ENCODE measurements at places on chromosomes 16 and 17. TPM values are rescaled to one million over a fixed set of nuclear protein-coding genes. Genes with fewer than 3 reads are reported as not detected.
A peak's percentile ranks its signal among the peaks of the same experiment; 100 is the strongest.

DNA sequence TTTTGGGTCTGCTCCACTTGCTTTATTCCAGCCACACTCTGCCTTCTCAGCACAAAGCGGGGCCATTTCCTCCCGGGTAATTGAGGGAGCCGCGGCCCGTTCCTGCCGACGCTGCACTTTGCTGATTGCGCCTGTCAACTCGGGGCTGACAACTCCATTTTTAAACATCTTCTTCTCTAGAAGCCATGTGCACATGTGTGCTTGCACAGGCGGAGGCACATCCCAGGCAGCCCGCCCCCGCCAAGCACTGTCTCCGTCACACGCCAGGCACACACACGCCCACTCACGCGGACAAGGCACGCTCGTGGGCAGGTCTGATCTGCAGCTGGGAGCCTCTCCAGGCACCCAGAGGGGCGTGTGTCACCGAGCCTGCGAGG, 63.2 kb downstream of the ENGASE start:
- DNase-seq, result no peak

Gene C1QL1
- total RNA-seq, result 0.58 TPM

Gene CCL14
- total RNA-seq, result 2.3 TPM

DNA sequence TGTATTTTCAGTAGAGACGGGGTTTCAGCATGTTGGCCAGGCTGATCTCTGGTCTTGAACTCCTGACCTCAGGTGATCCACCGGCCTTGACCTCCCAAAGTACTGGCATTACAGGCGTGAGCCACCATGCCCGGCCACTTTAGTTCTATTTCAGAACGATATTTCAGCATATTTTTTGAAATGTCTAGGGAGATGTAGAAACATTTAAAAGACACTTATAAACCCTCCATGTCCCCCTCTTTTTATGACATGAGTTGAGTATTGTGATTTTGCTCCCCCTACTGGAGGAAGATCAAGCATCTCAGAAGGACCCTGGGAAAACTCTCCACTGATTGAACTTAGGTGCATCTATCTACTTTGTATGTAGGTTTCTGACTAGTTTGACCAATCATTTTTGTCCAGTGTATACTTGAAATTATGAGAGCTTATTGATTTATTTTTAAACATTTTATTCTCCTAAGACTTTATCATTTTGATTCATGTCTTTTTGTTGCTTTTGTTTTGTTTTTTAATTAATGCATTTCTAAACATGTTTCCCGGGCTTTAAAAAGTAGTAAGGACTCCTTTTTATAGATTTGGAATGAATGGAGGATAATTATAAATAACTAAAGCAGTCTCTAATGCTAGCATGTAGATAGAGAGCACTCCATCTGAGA, 105.1 kb downstream of the CHD9 start:
- no peak for DNase-seq

DNA sequence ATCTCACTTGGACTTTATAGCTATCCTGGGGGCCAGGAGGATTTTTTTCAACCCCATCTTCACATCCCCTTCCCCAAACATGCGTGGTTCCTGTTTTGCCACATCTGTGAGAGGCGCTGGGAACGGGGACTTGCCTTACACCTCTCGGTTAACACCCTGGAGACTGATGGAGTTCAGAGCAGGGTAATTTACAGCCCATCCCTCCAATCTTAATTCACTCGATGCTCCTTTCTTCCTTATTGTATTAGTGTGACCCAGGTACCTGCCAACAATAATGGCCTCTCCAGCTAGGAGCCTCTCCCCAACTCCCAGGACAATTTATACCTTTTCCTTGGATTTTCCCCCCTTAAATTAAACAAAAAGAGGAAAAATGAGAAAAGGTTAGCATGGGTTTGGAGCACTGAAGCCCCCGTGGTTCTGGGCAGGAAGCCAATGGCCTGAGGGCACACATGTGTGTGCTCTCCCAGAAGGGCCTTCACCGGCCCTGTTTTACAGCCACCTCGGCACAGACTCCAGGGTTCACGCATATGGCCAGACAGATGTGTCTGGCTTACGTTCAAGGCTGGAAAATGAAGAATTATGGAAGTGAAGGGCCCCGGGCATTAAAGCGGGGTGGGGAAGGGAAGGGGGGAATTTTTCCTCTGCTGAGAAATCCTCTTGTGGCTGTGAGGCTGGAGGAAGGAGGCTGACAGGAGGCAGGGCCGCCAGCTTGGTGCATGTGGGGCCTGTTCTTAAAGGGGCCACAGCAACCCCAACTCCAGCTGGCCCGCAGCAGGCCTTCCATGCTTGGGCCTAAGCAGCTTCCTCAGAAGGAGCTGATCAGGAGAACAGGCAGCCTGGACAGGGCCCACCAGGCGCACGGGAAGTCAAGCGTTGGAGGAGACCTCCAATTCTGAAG, 21.4 kb downstream of the HIC1 start:
- no peak for DNase-seq

- peak; percentile 35 for DNase-seq
Observed at GRCh38 chr16:11914210-11915113, 1.3 kb downstream of the GSPT1 start.

GRCh38 chr17:82023447-82024241, 539 bp downstream of the LRRC45 start:
- no peak for DNase-seq

DNA sequence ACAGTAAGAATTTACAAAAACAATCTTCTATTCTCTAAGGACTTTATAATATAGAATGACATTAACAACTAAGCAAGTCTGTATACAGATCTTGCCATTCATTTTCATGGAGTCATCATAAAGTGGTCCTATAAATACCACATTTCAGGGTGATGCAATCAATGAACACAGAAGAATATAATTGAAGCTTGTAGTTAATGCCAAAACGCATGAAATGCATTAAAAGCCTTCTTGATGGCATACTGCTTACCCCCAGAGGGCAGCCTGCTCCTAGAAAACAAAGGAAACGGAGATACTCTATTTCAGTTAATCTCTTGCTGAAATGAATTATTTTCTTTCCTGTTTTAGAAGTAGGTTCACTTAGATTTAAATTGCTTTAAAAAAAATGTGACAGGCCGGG, 45.2 kb upstream of the STAC2 start:
- no peak for DNase-seq

Gene PIEZO1
- total RNA-seq, result 118 TPM

DNA sequence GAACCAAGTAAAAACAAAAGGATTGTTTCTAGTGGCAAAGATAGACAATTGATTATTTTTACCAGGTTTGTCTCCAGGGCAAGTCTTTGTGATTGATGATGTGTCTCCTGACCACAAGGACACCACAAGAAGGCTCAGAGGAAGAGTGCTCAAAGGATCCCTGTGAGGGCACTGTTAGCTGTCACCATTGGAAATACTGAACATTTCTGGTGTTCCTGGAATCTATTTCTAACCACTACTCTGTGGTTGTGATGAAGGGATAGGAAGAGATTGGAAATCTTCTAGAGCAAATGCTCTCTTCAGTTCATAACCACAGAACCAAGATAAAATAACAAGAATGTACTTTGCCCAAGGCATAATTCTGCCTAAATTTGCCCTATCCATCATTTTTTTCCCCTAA, 15.3 kb downstream of the RNF43 start:
- no peak for DNase-seq

Gene ASGR2
- not detected for total RNA-seq

- no peak for DNase-seq
Observed at GRCh38 chr16:4175849-4176248, 59.6 kb upstream of the ADCY9 start.

DNA sequence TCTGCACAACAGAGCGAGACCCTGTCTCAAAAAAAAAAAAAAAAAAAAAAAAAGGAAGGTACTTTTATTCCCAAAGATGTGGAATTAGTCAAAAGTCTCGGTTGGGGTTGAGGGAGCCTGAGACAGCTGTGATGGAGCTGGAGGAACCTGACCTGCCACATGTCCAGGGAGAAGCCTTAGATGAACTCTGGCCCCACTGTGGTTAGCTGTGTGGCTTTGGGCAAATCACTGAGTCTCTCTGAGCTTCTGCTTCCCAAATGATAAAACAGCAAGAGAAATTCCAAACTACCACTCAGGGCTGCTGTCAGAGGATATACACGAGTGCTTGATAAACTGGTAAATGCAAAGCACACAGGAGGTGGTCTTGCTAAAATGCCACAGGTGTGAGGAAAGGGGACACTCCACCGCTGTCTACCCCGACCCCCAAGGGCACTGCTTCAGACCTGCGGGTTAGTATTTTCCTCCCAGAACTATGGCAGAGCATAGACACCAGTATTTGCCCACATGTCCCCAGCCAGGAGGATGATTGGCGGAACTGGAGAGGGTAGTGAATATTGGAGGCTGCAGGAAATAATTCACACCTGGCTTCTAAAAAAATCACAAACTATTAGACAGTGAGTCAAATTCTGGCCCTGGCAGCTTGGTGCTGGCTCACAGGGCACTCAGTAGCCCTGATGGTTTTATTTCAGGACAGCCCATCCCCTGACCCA, 14.7 kb downstream of the DRC3 start:
- DNase-seq, result no peak

DNA sequence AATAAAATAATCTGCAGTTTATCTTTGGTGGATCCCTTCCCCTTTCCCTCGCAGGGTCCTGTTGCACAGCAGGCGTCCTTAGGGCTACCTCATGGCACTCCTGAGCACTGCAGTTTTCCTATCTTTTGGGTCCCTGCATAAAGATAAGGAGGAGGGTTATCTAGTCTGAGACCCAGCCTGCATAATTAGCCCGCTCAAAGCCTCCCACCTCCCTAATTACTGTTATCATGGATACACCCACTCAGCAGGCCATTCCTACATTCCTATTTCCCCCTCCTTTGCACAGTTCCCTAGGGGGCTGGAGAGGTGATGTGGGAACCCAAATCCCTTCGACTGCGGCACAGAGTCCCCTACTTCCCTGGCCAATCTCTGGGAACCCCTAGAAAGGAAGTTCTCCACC, 5.1 kb upstream of the CLUH start:
- DNase-seq, result no peak

Gene HAP1
- total RNA-seq, result 0.73 TPM

Gene FOXO3B
- 1.5 TPM for total RNA-seq
